ENCODE measurements at places on chromosomes 16 and 17.

DNA sequence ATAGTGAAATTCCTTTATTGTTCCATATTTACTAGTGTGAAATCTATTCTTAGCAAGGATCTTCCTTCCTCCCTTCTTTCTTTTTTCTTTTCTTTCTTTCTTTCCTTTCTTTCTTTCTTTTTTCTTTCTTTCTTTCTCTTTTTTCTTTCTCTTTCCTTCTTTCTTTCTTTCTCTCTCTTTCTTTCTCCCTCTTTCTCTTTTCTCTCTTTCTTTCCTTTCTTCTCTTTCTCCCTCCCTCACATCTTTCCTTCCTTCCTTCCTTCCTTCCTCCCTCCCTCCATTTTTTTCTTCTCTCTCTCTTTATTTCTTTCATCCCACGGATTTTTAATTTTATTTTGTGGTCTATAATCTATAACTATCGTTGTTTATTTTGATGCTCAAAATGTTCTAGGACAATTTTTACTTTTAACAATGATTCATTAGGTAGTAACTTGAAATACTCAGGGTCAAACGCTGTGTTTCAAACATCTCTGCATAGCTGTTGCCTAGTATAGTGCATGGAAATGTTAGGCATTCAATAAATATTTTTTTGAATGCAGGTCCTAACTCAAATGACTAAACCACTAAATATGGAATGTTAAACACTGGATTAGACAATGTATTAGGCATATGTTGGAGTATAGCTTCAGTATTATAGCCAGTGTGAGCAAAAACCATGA, 178.3 kb downstream of the MAP2K6 start:
- no peak for DNase-seq

DNA sequence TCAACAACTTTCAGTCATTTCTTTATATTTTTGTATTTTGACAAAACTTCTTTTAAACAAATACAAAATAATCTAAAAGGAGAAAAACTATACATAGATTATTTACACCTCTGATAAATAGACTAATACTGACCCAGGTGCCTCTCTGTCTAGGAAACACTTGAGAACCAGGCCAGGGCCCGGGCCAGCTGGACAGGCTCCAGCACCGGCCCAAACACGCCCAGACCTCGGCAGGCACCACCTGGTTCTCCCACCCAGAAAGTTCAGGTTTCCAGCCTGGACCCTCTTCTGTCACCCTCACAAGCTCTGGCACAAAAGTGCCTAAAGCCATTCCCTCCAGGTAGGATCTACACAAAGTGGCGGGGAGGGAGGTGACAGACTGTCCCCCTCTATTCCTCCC, 97.0 kb upstream of the DNAH17 start:
- DNase-seq: no peak

GRCh38 chr16:79609861-79610260, 9.3 kb upstream of the MAF start:
- DNase-seq: no peak

GRCh38 chr17:47687748-47688147, 6.2 kb upstream of the TBKBP1 start:
- no peak for DNase-seq

DNA sequence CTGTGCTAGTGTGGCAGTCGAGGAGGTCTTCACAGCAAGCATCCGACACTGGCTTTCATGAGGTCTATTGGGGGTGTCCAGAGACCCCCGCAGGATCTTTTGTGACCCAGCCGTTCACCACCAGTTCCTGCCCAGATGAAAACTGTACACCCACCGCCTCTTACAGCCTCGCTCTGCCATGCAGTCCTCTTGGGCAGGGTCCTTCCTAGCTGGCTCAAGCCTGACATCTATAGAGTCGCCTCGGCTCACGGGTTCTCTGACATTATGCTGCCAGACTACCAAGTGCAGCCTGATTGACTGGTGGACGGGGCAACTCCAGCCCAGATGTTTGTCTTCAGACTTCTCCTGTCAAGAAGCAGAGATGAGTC, 14.6 kb upstream of the CLEC10A start:
- DNase-seq: no peak

All from neuronal stem cell (in vitro differentiated cells).